GM04503 (cell line): ENCODE measurements at places on chromosomes 4 and X.

- DNase-seq = no peak
Observed at GRCh38 chrX:63740382-63740781, 44.6 kb downstream of the ARHGEF9 start.

- no peak for DNase-seq
Observed at GRCh38 chrX:40158036-40158706, 60.4 kb upstream of the BCOR start.

- no peak for DNase-seq
Observed at GRCh38 chrX:123884809-123885408, 25.1 kb downstream of the XIAP start.

- no peak for DNase-seq
Observed at GRCh38 chr4:11976726-11977263, 548.1 kb upstream of the HS3ST1 start.

DNA sequence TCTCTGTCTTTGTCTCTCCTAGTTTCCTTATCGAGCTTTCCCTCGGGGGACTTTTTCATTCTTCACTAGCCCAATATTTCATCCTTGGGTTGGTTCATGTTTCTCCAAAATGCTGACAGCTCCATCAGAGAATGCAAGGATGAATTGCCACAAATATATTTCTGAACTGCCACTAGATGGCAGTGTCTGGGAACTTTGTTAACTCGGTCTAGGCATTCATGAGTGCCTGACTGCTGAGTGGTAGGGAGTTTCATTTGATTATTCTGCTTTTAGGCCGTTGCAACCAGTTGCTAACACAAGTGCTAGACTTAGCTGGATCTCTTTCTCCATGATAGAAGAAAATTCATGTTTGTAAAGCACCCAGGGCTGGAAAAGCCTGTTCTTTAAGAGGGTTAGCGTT, 73.5 kb upstream of the RAP2C start:
- no peak for DNase-seq
